ENCODE measurements at places on chromosomes 11 and 22. TPM values are rescaled to one million over a fixed set of nuclear protein-coding genes. Genes with fewer than 3 reads are reported as not detected.

GRCh38 chr11:72190631-72191071 lies 1.3 kb upstream of the FOLR1 start:
- H3K27ac ChIP-seq = no peak overlapping the region
- no peaks in the 10 kb centered on the region for H3K4me1 ChIP-seq
- no peak for DNase-seq
- H3K36me3 ChIP-seq = no peaks in the 10 kb centered on the region
- H3K4me3 ChIP-seq = no peak overlapping the region

DNA sequence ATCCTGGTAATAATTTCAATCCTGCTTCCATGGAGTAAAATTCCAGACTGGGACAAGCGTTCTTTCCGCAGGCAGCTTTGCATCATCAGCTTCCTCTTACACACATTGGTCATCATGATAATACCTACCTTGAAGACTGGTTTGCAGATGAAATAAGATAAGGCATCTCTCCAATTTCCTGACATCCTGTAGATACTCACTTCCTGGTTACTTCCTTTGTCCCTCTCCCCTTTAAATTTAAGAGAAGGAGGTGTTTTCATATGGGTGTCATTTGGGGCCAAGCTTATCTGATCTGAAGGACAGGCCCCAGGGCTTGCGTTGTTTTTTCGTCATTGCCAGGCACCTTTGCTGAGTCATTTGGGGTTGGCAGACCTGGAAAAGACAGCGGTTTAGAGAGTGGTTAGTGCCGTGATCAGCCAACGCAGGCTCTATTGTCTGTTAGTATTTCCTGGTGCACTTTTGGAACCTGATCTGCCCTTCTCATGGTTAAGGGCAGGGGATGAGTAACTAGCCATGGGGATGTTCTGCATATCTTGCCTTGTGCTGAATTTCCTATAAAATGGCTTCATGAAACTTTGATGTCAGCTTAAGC lies 24.1 kb downstream of the GRAMD1B start:
- DNase-seq = no peak
- no peaks in the 10 kb centered on the region for H3K27me3 ChIP-seq
- H3K36me3 ChIP-seq = no peaks in the 10 kb centered on the region

DNA sequence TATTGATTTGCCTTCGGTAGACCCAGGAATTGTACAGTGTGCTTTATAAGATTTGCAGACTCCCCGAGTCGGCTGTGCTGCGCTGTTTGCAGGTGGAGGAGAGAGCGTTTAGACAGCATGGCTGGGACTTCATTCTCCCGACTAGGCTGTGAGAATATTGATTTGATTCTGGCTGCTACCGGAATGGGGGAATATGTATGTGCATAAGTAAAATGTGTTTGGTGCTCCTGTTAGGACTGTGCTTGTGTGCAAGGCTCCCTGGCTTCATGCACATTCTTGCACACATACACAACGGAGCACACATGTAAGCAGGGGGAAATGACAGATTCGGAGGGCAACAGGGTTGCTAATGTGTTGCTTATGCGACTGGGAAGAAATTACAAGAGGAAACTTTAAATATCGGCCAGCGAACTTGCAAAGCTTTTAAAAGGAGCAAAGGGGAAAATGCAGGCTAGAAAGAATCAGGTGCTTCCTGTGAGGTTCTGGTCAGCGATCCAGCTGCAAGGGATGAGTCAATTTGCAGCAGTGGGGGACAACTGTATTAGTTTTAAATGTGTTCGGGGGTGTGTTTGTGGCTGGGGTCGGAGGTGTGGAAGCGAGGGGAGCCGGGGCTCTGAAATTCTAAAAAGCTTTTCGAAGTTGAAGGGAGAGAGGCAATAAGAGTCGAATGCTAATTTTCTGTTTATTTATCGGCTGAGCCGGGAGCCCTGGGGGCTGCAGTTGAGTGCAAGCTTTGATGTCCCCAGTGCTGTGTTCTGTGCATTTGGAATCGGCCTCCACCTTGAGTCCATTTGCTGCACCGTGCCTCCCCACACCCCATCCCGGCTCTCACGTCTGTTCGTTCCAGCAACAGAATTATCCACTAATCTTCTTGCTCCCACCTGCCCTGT lies 731 bp downstream of the NTM start:
- no peak for DNase-seq
- no peaks in the 10 kb centered on the region for H3K4me1 ChIP-seq
- no peak overlapping the region for H3K4me3 ChIP-seq
- H3K27ac ChIP-seq = no peak overlapping the region

Gene KDM4E
- not detected for total RNA-seq

GRCh38 chr22:50486561-50487289 lies at the start of gene MIOX:
Gene MIOX, plus strand, starts transcription at chr22:50486859. Its CDS starts 39 bp downstream, at chr22:50486898.
- peaks cover 9% of the 10 kb centered on the region for H3K27me3 ChIP-seq
- peaks cover 9% of the 10 kb centered on the region for H3K4me1 ChIP-seq
- no peaks in the 10 kb centered on the region for H3K36me3 ChIP-seq
- H3K4me3 ChIP-seq = no peak within 1 kb of the TSS

Gene RAG2
- not detected for total RNA-seq

GRCh38 chr11:114678125-114679036 lies at the start of gene NXPE2:
Gene NXPE2, plus strand, starts transcription at chr11:114678527. Its CDS starts 49 bp downstream, at chr11:114678576.
- H3K4me3 ChIP-seq = no peak within 1 kb of the TSS
- no peaks in the 10 kb centered on the region for H3K27me3 ChIP-seq
- H3K36me3 ChIP-seq = no peaks in the 10 kb centered on the region

- no peak for DNase-seq
- peak overlapping the region; percentile 40 for H3K4me3 ChIP-seq
- H3K4me1 ChIP-seq = peaks cover 7% of the 10 kb centered on the region
- H3K27ac ChIP-seq = no peak overlapping the region
These were observed 3.6 kb downstream of the ISX start for GRCh38 chr22:35069541-35069940.

- no peak overlapping the region for H3K4me3 ChIP-seq
- peak; percentile 85 for DNase-seq
- peak overlapping the region; percentile 98 for H3K27ac ChIP-seq
- no peaks in the 10 kb centered on the region for H3K27me3 ChIP-seq
- no peaks in the 10 kb centered on the region for H3K36me3 ChIP-seq
These were observed 1.9 kb upstream of the CHKA start for GRCh38 chr11:68122936-68123539.

DNA sequence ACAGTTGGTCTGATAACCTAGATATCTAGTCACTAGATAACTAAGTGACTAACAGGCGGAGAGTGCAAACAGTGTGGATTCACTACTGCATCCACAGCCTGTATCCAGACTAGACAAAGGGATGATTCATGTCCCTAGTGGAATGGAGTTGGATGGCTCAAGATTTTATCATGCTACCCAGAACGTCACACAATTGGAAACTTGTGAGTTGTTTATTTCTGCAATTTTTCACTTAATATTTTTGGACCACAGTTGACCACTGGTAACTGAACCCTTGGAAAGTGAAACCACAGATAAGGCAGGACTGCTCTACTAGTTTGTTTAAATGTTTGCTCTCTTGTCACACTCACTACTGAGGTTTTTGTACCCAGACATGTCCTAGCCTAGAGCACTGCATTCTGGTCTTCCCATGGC lies 76.0 kb downstream of the UBASH3B start:
- no peaks in the 10 kb centered on the region for H3K4me1 ChIP-seq
- no peak overlapping the region for H3K27ac ChIP-seq
- no peak for DNase-seq
- no peak overlapping the region for H3K4me3 ChIP-seq
- no peaks in the 10 kb centered on the region for H3K36me3 ChIP-seq
- no peaks in the 10 kb centered on the region for H3K27me3 ChIP-seq

DNA sequence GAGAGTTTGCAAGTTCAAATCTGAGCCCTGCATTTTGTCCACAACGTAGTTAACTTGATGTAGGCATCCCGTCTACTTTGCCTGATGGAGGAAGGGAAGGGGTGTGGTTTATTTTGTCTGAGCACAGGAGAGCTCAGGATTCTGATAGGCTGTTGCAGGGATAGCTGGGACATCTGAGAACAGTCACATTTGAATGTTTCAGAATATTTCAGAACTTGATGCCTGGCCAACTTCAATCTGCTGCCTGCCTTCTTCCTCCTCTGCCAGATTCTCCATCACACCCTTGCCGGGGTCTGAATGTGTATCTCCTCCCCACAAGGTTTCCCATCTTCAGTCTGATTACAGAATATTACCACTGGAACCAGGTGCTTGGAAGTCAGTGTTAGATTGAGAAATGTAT lies 51.6 kb downstream of the NTM start:
- DNase-seq = no peak
- H3K4me3 ChIP-seq = no peak overlapping the region
- no peak overlapping the region for H3K27ac ChIP-seq
- H3K27me3 ChIP-seq = no peaks in the 10 kb centered on the region

GRCh38 chr11:91947215-91947820 lies 277.3 kb upstream of the FAT3 start:
- H3K4me3 ChIP-seq = no peak overlapping the region
- no peak overlapping the region for H3K27ac ChIP-seq
- no peaks in the 10 kb centered on the region for H3K27me3 ChIP-seq
- no peaks in the 10 kb centered on the region for H3K4me1 ChIP-seq
- no peaks in the 10 kb centered on the region for H3K36me3 ChIP-seq

GRCh38 chr22:50210378-50211139 lies 9.7 kb downstream of the SELENOO start:
- no peak overlapping the region for H3K27ac ChIP-seq
- no peaks in the 10 kb centered on the region for H3K4me1 ChIP-seq
- H3K4me3 ChIP-seq = no peak overlapping the region
- H3K36me3 ChIP-seq = peaks cover 5% of the 10 kb centered on the region

GRCh38 chr22:46684706-46685105 lies 53.3 kb downstream of the CERK start:
- peaks cover 21% of the 10 kb centered on the region for H3K4me1 ChIP-seq
- no peaks in the 10 kb centered on the region for H3K36me3 ChIP-seq
- H3K27ac ChIP-seq = peak overlapping the region; percentile 91
- H3K4me3 ChIP-seq = no peak overlapping the region
- no peaks in the 10 kb centered on the region for H3K27me3 ChIP-seq

Gene CABP4
- 0.20 TPM for total RNA-seq

DNA sequence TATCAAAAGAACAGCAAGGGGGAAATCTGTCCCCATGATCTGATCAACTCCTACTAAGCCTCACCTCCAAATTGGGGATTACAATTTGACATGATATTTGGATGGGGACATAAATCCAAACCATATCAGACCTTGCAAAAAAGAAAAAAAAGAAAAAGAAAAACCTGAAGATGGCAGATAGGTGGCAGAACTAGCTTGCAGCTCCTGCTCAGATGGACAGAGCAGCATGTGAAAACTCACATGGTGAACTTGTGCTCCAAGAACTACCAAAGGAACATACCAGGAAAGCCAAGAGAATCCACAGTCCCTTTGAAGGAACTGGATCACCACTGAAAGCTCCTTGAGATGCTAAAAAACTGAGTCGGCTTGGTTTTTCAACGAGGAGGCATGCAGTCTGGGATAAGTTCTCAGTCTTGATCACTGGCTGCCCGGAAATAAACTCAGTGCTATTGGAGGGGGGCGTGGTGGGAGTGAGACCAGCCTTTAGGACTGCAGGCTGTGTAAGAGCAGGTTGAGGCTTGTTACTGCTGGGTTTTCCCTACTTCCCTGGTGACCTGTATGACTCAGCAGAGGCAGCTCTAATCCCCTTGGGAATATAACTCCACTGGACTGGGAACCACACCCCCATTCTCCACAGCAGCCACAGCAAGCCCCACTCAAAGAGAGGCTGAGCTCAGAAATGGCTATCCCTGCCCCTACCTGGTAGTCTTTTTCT lies 358.3 kb upstream of the ARHGAP42 start:
- no peak overlapping the region for H3K27ac ChIP-seq
- no peak overlapping the region for H3K4me3 ChIP-seq
- H3K27me3 ChIP-seq = no peaks in the 10 kb centered on the region
- no peak for DNase-seq
- H3K4me1 ChIP-seq = no peaks in the 10 kb centered on the region

Gene CCDC15
- 2.5 TPM for total RNA-seq

Gene C22orf31
- not detected for total RNA-seq

DNA sequence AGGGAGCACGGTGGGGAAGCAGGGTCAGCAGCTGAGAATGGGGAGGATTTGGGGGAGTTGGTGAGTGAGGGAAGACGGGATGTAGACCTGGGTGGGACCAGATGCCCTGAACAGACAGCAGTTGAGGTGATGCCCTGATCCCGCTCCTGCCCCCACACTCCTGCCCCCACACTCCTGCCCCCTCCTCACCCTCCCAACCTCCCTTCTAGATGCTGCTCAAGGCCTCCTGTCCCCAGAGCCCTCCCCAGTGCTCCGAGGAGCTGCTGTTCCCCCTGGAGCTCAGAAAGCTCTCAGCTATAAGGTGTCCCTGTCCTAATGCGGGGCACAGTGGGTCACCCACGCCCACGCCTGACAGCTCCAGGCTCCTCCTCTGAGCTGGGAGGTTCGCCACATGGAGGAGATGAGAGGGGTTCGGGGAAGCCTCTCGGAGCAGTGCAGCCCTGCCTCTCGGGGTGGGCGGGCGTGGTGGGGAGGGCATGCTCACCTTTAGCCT lies 25.1 kb upstream of the TTLL12 start:
- H3K27ac ChIP-seq = no peak overlapping the region
- DNase-seq = no peak
- H3K4me1 ChIP-seq = no peaks in the 10 kb centered on the region
- H3K4me3 ChIP-seq = no peak overlapping the region

DNA sequence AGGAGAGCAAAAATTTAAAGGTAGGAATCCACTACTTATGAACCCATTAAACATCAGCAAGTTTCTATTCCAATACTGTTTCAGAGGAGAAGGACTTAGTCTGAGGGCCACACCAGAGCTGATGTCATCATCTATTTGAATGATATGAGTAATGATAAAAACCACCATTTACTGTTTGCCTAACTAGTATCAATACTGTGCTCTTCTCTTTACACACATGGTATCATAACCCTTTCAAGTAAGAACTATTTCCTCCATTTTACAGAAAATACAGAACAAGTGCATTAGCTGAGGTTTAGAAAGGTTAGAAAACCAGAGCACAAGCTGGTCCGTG lies 651.3 kb upstream of the KIRREL3 start:
- no peaks in the 10 kb centered on the region for H3K27me3 ChIP-seq
- H3K27ac ChIP-seq = no peak overlapping the region
- DNase-seq = no peak
- no peaks in the 10 kb centered on the region for H3K36me3 ChIP-seq
- H3K4me1 ChIP-seq = no peaks in the 10 kb centered on the region

Gene OR51B2
- not detected for total RNA-seq

- no peak overlapping the region for H3K4me3 ChIP-seq
- no peak for DNase-seq
- H3K4me1 ChIP-seq = no peaks in the 10 kb centered on the region
- no peak overlapping the region for H3K27ac ChIP-seq
- no peaks in the 10 kb centered on the region for H3K27me3 ChIP-seq
These were observed 21.5 kb downstream of the LRRC32 start for GRCh38 chr11:76649011-76649410.

- H3K27ac ChIP-seq = no peak within 1 kb of the TSS
- no peaks in the 10 kb centered on the region for H3K27me3 ChIP-seq
- no peaks in the 10 kb centered on the region for H3K4me1 ChIP-seq
These were observed at the start of gene IFTAP for GRCh38 chr11:36594316-36594989. Gene IFTAP, plus strand, starts transcription at chr11:36594502. Its CDS starts 15,602 bp downstream, at chr11:36610104.

Measured in colonic mucosa (tissue), 4 donors.